ENCODE measurements at places on chromosomes 4 and X.

DNA sequence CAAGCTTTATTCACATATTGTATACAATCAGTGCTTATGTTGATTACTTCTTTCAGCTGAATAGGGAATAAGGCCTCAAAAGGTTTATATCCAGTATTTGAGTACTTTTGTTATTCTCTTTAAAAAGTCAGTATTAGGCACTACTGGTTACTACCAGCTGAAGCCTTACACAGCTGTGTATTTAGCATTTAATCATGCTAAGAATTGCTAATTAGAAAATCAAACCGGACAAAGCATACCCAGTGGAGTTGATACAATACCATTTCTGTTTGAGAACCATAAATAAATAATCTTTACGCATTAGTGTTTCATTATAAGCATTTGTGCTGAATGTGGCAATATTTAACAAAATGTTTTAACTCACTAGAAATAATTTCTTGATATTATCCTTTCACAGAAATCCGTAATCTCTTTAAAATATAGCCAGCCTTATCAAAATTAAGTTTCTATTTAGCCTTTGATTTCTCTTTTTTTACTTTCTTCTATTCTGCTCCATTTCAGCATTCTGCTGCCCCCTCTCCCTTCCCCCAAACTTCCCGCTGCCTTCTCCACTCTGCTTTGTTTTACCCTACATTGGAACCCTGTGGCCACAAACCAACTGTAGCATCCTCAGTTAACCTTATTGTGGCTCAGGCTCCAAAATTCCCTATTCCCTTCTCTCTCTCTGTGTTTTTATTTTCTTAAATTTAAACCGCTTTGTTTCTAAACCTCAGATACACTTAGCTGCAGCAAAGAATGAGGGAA, 37.8 kb downstream of the UGT8 start:
- DNase-seq = no peak

DNA sequence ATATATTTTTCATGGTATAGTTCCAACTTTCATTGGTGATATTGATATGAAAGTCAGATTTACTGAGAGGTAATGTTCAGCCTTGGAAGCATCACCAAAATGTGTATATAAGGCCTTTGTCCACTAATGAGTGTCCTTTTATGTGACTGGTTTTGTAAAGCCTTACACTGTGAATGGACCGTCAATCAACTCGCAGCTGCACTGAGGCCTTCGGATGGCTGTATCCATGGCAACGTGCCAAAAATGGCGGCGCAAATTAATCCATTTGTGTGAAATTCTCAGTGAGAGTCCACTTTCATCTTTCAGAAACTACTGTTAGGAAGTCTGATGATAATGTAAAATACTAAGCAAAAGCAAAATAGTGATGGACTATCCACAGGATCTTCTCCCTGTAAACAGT, 131.7 kb downstream of the SPCS3 start:
- DNase-seq = no peak

- DNase-seq = peak; percentile 86
Measured at GRCh38 chr4:165398570-165398969, 19.8 kb downstream of the CPE start.

GRCh38 chrX:39000802-39001201, 199.5 kb downstream of the MID1IP1 start:
- DNase-seq = no peak

DNA sequence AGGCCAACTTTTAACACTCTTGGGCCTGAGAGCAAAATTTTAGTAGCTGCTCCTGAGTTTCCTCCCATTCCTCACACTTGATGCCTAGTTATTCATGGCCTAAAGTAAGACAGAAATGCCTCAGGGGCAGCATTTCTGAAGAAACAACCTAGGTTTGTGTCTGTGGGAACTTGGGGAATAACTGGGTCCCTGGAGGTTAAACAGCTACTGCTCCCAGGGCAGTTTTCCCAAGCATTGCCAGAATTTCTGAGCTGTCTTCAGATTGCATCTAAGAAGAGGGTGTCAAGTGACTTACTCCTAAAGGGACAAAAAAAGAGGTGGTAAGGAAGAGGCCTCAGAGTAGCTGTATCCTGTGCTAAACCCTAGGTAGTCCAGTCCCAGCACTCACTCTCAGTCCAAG, 130.8 kb upstream of the ACSL4 start:
- no peak for DNase-seq

DNA sequence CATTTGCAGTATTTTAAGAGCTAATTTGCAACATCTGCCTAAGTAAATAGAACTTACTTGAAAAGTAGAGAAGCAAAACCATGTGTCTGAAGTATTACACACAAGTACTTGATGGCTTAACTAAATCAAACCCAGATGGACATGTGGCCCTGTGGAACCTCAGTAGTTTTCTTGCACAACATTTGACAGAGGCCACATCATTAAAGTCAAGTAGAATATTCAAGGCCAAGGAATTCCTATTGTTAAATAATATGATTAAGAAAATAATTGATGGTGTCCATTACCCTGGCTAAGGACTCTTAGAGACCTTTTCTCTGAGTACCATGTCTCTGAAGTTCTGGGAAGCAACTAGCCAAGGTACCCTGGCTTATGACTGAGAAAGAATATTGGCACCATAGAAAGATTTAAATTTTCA, 135.4 kb upstream of the OTUD4 start:
- no peak for DNase-seq

DNA sequence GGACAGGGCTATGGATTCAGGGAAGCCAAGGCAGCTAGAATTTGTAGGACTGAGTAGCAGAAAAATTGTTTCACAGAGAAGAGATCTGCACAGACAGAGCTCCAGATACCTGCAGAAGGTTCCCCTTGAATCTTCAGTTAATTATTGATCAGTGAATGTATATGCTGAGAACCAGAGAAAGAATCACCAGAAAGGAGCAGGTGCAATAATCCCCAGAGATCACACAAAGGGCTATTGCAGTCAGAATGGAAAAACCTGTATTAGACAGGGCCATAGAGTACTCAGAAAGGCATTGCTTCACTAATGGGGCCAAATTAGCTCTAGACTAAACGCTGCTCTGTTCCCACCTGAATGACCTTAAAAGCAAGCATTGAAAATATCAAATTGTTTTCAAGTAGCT, 35.5 kb upstream of the SMAD1 start:
- DNase-seq = no peak

GRCh38 chr4:82213485-82214417, 160.0 kb downstream of the HNRNPD start:
- DNase-seq = no peak

DNA sequence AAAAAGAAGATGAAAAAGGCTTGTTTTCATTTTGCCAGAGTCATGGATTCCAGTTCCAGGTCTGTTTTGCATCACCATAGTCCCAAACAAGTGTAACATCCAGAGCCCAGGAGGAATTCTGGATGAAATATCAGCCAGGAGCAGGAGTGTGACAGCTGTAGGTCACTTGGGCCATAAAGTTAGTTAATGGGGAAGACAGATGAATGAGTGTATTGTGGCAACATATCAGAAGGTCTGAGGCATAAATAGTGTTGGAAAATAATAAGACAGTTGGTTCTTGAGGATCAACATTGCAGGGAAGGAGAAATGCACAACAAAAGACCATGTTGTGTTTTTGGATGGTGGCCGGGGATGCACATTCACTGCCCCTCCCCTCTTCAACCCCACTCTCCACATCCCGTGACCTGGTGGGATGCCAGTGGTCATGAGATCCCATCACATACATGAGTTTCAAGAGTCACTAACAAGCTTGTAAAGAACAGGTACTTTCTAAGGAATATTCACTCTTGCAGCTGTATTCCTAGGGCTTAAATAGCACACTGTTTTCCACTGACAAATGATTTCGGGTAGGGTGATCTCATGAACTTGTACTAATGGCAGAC, 83.1 kb upstream of the IGFBP7 start:
- no peak for DNase-seq

Measured in SK-N-DZ (cell line).